ENCODE measurements at places on chromosomes 3 and 15.

- no peak for DNase-seq
Observed at GRCh38 chr3:23489300-23490158, 286.4 kb downstream of the UBE2E2 start.

- peak; percentile 26 for DNase-seq
Observed at GRCh38 chr15:85318048-85318731, 62.2 kb upstream of the AKAP13 start.

DNA sequence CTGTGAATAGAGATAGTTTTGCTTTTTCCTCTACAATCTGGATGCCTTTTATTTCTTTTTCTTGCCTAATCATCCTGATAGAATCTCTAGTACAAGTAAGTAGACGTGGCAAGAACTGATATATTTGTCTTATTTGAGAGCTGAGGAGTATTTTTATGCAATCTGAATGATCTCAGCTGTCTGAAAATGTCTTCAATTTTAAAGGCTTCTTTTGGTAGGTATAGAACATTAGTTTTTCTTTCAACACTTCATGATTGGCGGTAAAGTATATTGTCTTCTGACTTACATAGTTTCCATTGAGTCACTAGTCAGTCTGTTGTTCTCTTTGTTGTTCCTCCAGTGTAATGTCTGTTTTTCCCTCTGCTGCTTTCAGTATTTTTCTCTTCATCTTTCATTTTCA is 31.3 kb downstream of the MGA start:
- no peak for DNase-seq

- DNase-seq, result peak; percentile 91
Observed at GRCh38 chr3:133620066-133620784, 41.5 kb downstream of the TOPBP1 start.

DNA sequence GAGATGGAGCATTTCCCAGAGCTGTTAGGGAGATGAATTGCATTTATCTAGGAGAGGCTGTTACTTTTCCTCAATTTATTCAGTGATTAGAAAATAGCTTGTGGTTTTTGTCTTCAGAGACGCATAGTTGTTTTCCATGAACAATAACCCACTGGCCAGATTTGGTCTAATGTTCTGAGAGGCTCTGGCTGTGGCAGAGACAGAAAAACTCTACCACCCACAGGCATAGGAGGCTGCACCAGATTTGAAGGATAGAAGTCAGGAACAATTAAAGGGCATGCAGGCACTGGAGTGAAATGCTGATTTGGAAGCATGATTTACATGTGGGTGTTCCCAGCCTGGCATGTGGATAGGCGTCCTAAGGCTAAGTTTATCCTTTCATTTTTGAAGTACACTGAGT is 143.5 kb downstream of the NFKBIZ start:
- DNase-seq, result no peak

GRCh38 chr15:65561934-65562333 is 31.7 kb downstream of the HACD3 start:
- no peak for DNase-seq

DNA sequence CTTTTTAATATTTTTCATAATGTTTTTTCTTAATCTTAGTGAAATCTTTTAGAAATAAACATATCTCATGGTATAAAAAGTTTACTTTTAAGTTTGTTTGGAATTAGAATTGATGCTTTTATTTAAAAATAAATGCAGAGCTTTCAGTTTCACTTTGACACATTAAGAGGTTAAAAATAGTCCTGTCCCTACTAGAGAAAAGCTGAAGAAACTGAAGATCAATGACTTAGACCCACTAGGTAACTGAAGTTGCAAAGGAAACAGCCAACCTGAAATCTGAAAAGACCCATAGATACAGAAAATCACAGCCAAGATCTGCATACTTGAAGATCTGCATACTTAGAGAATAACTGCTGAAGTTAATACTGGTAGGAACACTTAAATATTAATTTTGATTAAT is 237.6 kb downstream of the RAP2B start:
- peak; percentile 79 for DNase-seq

DNA sequence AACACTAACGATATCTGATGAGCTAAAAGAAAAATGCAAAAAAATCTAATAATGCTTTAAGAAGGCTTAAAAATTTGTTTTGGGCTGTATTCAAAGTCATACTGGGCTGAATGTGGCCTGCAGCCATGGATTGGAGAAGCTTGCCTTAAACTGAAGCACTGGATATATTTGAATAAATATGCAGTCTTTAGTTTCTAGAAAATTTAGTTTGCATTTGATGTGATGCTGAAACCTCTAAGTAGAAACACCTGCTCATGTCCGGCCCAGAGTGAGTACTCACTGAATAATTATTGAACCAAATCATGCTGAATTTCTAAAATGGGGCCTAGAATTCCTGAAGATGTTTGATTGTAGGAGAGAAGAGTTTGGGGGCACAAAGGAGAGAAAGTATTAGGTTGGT is 43.9 kb downstream of the ABHD5 start:
- no peak for DNase-seq

GRCh38 chr3:173599673-173600072 is 202.1 kb downstream of the NLGN1 start:
- no peak for DNase-seq

DNA sequence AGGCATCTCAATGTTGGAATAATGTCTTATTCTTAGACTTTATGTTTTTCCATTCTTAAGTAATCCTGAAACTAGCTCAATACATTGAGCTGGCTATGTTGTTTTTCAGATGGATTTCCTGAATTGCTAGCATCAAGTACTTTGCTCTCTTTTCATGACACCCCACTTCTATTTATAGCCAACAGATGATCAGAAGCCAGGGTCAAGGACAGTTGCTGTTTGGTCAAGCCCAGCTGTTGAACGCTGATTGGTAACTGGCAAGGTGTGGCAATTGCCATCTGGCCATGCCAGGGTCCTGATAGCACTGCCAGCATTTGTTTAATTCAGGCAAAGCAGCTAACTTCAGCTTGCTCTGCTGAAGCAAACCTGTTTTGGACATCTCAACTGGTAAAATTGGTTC is 46.2 kb upstream of the PLCL2 start:
- peak; percentile 86 for DNase-seq

Data from MM.1S (cell line).